ENCODE measurements at places on chromosomes 7 and 10.

DNA sequence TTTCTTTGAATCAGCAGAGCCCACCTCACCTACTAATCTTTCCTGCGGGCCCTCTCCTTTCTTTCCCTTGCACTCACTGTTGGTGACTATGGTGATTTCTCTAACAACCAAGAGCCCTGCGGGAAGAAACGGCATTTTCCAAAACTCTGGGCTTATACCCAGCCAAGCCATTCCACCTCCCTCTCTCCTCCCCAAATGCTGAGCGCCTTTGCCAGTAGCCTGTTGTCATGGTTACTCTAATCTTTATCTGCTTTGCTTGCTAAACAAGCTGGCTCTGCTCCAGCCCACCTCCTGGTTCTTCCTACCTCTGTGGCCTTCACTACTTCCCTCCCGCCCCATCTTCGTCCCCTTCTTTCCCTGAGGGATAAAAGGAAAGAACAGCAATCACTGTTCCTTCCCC, 86.7 kb downstream of the DGKI start:
- DNase-seq, result no peak

GRCh38 chr10:85655411-85655810, 711.2 kb downstream of the GRID1 start:
- no peak for DNase-seq

GRCh38 chr7:83524277-83525075, 124.5 kb downstream of the SEMA3E start:
- DNase-seq, result no peak

GRCh38 chr7:129719980-129720732, 108.6 kb downstream of the NRF1 start:
- DNase-seq, result no peak

- no peak for DNase-seq
Measured at GRCh38 chr7:28258240-28258639, 77.6 kb upstream of the JAZF1 start.

- no peak for DNase-seq
Measured at GRCh38 chr10:24463611-24464426, 254.9 kb downstream of the KIAA1217 start.

- no peak for DNase-seq
Measured at GRCh38 chr7:53491051-53491450, 455.6 kb downstream of the POM121L12 start.

GRCh38 chr7:109611656-109612055, 1042.0 kb downstream of the DNAJB9 start:
- no peak for DNase-seq

DNA sequence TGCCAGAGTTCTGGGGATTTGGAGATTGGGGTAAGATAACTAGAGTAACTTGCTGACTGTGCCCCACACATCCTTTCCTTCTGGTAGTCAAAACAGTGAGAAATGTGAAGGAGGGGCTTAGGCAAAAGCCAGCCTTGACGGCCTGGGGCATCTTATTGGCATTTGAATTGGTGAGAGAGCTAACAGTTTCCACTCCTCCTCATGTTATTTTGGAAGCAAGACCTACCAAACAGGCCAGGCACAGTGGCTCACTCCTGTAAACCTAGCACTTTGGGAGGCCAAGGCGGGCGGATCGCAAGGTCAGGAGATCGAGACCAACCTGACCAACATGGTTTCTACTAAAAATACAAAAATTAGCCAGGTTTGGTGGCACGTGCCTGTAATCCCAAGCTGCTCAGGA, 596.6 kb downstream of the GRM8 start:
- no peak for DNase-seq

DNA sequence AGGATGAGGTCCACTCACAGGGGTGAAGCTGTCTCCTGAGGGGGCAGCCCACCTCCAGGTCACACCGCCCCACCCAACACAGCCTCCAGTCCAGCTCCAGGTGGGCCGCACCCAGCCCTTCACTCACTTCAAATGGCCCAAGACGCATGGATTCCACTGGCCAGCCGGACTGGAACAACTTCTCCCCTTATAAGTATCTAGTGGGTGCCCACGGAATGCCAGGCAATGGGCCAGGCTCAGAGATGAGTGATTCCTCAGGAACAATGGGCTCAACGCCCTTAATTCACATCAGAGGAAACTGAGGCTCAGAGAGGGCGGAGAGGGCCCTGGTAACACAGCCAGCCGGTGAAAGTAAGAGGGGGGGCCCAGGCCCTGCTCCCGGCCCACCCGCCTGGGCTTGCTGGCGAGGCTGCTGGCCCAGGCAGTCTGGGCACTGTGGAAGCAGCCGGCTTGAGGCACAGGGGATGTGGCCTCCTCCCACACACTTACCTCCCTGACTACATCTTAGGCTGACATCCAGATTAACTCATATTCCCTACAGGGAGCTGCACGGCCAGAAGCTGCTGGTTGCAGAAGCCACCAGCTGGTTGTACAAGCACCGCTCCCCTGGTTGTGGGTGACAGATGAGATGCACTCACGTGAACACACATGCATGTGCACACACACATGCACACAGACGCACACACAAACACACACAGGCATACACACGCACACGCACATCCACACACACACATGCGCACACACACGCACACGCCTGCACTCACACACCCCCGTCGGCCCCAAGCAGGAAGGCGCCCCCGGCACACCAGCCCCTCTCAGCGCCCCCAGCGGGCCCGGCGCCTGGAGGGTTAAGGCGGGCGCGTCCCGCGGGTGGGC, 1.0 kb upstream of the FAM20C start:
- DNase-seq, result no peak

GRCh38 chr7:11430112-11430511, 401.9 kb downstream of the THSD7A start:
- DNase-seq, result no peak

- no peak for DNase-seq
Measured at GRCh38 chr10:125812128-125812750, 10.8 kb downstream of the UROS start.

GRCh38 chr10:95264227-95265051, 26.4 kb downstream of the PDLIM1 start:
- DNase-seq, result no peak

- no peak for DNase-seq
Measured at GRCh38 chr10:25024528-25024927, 8.1 kb downstream of the THNSL1 start.

GRCh38 chr7:153066711-153067110, 307.2 kb downstream of the ACTR3B start:
- DNase-seq, result no peak

GRCh38 chr7:159097661-159098423, 46.8 kb downstream of the VIPR2 start:
- no peak for DNase-seq

DNA sequence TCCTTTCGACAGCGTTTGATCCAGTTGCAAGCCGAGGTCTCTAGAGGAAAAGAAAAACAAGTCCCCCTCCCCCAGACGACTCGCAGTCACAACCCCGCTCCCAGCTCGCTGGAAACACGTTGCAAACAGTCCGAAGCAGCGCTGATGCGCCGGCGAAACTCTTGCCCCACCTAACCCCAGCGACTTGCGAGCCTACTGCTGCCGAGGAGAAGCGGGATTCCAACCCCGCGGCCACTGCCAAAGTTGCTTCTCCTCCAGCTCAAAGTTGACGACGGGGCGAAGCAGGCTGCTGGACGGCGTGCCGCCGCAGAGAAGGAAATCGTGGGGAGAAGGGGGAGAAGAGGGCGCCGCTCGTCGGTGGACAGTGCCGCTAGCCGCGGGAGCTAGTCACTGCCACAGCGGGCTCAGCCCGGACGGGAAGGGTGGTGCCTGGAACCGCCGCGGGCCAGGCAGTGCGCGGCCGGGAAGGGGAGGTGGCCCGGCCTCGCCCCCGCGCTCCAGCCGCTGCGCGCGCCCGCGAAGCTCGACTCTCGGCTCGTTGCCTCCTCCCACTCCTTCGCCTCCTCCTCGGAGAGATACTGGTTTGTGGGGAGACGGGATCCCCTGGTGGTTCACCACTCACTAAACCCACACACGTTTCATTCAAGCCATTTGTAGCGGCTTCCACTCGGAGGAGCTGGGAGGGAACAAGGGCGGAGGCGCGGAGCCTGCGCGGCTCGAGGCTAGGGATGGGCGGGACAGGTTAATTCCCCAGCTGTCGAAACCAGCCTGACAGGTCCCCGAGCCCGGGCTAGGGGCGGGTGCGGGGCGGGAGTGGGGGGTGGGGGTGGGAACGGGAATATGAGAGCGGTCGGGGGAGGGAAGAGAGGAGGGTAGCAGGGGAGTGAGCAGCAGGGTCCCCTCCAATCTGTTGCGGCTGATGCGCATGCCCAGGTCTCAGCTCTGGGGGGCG, at the start of gene GPR37:
Gene GPR37 (minus strand): TSS at position 392 of the 952 bp plus-strand sequence. CDS start 816 bp downstream, outside the sequence.
- no peak for DNase-seq

- DNase-seq, result no peak
Measured at GRCh38 chr7:1998146-1998545, 234.6 kb downstream of the MAD1L1 start.

DNA sequence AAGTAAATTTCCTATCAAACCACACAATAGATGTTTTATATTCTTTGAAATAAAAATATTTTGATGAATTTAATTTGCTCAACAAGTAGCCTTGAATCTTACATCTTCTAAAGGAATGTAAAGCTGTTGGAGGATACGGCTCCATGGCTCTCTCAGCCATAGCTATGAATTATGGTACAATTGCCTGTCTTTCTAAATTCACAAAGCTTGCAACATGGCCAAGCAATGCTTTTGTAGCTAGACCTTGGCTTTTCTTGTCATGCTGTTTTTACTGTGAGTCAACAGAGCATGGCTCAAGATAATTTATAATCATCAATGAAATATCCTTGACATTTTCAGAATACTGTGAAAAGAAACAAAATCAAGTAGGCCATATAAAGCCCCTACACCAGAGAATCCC, 286.7 kb downstream of the CACNA2D1 start:
- DNase-seq, result no peak

GRCh38 chr7:53245721-53246120, 210.3 kb downstream of the POM121L12 start:
- no peak for DNase-seq

DNA sequence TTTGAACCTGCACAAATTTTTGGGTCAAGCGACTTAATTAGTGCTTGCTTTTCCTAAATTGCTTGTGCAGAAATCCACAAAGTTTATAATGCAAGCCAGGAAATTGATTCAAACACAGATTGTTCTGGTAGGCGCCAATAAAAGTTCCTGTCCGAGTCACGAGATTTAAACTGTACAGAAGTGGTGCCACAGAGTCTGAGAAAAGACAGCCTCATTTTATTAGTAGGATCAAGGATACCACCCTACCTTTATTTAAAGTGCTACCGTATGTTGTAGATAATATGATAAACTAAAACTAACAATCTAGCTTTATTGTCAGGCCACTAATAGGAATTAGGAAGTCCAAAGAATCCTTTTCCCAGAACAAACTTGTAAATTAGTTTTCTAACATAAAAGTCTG, 696.7 kb downstream of the TNS3 start:
- DNase-seq, result no peak

- DNase-seq, result no peak
Measured at GRCh38 chr10:45180507-45180906, 134.9 kb downstream of the OR13A1 start.

GRCh38 chr10:46553238-46554049, 3.0 kb downstream of the GPRIN2 start:
- DNase-seq, result no peak

- DNase-seq, result no peak
Measured at GRCh38 chr7:146185844-146186243, 69.2 kb downstream of the CNTNAP2 start.

- no peak for DNase-seq
Measured at GRCh38 chr7:110647266-110647665, 443.7 kb upstream of the LRRN3 start.

DNA sequence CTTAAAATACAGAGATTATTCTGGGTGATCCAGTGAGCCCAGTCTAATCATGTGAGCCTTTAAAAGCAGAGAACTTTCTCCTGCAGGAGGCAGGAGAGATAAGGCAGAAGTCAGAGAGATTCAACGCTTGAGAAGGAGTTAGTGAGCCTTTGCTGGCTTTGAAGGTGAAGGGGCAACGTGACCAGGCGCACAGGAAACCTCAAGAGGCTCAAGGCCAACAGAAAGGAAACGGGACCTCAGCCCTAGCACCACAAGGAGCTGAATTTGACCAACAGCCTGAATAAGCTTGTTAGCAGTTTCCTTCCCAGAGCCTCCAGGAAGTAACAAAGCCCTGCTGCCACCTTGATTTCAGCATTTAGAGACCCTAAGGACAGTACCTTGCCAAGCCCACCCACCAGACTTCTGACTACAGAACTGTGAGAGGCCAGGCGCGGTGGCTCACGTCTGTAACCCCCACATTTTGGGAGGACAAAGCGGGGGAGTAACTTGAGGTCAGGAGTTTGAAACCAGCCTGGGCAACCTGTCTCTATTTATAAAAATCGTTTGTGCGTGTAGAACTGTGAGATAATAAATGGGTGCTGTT, 87.3 kb upstream of the KAT6B start:
- no peak for DNase-seq

DNA sequence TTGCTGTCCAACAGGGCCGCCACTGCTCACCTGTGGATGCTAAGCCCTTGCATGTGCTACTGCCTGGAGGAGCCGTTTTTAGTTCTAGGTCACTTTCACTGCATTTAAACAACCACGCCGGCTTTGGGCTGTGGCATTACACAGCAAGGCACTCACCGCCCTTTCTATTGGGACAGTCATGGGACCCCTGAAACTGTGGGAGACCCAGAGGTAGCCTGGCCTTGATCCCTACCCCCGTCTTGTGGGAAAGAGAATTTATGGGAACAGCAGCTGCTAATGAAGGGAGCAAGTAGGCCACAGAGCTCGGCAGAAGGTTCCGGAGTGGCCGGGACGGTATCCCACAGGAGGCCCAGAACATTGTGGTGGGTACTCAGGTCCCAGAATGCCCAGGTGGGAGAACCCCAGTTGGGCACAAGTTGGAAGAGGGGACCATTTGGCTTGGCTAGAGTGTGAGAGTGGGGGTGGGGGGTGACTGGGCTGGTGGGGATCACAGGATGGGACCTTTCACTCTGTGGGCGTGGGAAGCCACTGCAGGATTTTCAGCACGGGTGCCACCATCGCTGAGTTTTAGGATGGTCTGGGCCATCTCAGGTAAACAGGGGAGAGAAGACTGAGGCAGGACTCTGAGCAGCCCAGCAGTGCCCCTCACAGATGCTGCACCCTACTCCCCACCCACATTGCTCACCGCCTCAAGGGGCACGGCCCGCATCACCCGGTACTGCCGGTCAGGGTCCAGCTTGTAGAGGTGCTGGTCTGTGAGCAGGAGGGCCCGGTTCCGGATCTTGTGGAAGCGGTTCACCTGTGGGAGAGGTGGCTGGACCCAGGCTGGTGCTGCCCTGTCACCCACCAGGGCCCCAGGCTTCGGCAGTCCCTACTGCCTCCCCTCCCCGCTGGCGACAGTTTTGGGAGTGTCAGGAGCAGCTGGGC, 15.2 kb downstream of the MYO1G start:
- DNase-seq, result no peak

DNA sequence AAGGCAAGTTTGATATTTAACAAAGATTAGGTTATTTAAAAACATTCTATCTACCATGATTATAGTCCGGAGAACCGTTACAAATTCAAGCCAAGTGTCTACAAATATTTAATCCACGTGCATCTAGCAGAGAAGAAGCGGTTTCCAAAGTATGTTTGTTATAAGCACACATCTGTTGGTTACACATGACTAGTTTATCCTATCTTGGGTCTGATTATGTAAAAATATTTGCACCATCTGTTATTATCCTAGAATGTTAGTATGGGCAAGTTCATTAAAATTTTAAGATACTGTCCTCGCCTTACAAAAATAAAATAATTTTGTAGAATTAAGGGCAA, 289.2 kb upstream of the VSTM2A start:
- DNase-seq, result no peak

- DNase-seq, result no peak
Measured at GRCh38 chr10:5527332-5528200, 2.8 kb downstream of the CALML3 start.

All from stimulated activated CD8-positive, alpha-beta memory T cell treated with anti-CD3 and anti-CD28 coated beads, Interleukin-4, amount 100 ng/mL, for 1 hour (primary cell).